CD4-positive, alpha-beta T cell treated with Interleukin-1 beta for 1 hour (primary cell): ENCODE measurements at places on chromosomes 13 and 19.

DNA sequence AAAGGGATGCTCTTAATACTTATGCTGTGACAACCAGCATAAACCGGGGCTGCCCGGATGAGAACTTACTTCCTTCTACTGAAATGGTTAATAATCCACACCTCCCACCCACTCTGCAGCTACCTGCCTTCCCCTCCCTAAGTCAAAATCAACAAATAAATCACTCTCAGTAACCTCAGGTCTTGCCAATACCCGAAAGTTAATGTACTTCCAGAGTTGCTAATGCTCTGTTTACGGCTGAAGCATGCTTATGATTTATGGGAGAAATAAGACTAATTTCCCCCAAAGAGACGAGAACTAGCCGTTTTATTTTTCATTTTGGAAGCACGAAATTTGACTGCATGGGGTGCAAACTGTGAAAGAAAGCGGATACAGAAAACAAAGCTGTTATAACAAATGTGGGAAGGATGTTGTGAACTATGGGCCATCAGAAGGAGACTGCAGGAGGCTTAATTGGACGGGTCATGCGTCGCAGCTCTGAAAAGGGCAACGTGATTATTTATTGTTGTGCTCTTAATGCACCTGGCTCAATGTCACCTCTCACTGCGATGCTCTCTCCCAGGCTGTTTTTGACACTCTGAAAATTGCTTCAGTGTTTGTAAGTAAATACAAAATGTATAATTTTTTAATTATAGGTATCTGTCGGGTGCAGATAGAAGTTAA lies 114.0 kb upstream of the SLC7A1 start:
- no peak for DNase-seq

GRCh38 chr13:58056426-58056825 lies 424.9 kb downstream of the PCDH17 start:
- no peak for DNase-seq

DNA sequence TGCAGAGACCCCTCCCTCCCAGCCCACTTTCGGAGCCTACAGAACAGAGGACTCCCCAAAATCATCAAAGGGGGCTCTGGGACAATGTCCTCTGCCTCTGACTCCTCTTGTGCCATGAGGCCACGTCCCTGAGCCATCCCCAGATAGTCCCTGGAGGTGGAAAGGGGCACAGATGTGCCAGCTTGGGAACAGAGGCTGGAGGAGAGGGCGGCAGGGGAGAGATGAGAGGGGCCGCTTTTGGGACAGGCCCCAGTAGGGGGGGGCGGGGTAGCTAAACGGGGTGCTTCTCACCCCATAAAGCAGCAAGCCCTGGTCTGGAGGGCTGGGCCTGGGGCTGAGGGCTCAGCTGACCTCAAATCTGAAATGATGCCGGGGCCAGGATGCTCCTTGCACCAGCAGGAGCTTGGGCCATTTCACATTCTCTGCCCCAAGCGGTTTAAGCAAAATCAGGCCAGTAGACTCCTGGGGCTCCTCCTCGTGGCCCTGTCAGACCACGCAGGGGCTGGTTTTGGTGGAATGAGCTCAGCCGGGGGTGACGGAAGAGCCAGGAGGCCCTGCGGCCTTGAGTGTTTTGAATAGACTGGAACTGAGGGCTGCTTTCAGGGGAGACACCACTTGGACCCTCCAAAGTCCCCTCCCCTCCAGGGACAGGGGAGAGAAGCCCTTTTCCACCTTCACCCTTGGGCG lies 27.1 kb downstream of the ONECUT3 start:
- DNase-seq = no peak

- DNase-seq = no peak
These were observed 17.4 kb downstream of the ZNF579 start for GRCh38 chr19:55563261-55563690.

- no peak for DNase-seq
These were observed 650 bp downstream of the DDA1 start for GRCh38 chr19:17309965-17310461.

DNA sequence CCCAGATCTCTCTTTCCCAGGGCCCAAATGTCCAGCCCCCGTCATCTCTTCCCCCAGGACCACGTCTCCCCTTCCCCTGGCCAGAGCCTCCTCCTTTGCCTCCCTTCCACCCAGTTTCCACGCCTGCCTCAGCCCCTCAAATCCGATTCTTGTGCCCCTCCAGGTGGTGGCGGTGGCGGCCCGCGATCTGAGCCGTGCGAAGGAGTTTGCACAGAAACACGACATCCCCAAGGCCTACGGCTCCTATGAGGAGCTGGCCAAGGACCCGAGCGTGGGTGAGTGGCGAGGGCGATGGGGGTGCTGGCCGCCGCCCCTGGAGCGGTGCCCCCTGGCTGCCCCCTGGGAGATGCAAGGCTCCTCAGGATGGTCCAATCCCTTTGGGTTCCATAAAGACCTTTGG lies 1.3 kb downstream of the DHDH start:
- DNase-seq = no peak

DNA sequence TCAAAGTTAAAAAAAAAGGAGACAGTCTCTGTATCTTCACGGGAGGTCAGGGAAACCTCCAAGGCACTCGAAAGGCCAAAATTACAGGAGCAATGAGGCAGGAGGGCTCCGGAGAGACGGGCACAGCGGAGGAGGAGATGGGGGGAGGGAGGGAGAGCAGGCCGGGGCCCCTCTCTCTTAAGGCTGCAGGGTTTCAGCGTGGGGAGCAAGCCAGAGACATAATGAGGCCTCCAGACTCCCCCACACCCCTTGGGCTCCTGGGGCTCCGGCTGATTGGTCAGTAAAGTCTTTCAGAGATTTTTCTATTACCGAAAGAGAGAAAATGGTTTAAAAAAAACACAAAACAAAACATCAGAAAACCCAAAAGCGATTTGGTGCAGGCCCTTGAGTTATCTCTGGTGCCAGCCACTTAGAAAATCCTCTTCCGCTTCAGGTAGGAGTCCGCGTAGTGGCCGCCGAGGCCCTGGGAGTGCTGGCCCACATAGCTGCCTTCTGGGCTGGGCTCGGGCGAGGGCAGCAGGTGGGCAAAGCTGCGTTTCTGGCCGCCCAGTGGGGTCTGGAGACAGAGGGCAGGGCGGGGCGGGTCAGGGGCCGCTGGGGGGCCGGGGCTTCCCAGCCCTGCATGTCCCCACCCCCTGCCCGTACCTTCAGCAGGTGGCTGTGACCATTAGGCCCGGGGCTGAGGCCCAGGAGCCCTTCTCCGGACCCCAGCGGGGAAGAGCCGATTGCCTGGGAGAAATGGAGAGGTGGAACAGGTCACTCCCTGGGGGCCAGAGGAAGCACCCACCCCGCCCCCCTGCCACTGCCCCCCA lies 1.4 kb upstream of the FDX2 start:
- DNase-seq = no peak

DNA sequence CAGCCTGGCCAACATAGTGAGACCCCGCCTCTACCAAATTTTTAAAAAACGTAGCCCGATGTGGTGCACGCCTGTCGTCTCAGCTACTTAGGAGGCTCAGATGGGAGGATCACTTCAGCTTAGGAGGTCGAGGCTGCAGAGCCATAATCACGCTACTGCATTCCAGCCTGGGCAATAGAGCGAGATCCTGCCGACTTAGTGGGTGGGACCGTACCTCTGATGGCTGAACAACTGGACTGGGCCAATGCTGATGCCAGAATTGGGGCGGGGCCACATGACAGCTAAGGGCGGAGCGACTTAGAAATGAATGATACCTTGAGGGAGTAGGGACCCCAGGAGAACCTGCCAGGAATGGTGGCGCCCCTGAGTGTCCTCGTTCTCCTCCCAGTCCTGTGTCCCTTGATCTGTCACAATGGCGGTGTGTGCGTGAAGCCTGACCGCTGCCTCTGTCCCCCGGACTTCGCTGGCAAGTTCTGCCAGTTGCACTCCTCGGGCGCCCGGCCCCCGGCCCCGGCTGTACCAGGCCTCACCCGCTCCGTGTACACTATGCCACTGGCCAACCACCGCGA lies 3.6 kb downstream of the LTBP4 start:
- DNase-seq = no peak

DNA sequence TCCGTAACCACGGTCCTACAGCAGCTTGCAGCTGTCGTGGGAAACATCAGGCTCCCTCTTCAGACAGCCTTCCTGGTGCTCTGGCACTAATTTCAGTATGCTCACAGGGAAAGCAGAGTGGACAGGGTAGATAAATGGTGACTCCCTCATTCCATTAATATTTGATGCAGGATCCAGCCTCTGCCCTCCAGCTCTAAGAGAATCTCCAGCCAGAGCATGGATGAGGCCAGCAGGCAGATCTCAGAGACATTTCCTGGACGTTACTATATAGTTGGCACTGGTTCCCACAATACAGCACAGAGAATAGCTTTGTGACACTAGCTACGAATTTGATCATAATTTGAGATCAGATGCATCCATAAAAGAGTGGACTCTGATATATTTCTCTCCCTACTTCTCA lies 341.4 kb downstream of the LIG4 start:
- DNase-seq = no peak

DNA sequence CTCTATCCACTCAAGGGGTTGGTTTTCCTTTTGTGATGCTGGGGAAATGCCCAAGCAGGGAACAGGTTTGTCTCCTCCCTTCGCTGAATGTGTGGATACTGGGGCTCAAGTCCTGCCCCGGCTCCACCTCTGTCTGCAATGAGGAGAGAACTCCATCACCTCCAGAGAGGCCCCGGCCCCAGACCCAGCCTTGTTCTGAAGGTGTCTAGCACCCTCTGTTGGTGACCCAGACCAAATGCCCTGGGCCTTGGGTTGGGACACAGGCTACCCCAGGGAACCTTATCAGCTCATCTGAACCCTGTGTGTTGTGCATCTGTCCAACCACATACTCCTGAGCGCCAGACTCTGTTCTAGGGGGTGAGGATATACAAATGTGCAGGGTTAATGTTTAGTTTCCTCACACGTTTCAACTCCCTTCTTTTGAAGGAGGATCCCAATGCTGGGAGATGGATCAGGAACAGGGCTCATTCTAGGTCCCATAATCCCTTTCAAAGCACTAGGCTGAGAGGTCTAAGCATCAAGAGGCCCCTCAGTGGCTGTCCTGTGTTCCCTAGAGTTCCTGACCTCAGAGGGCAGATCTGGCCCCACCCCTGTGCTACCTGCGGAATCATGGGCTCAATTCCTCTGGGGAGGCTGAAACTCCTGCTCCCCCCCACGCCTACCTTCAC lies 112.5 kb upstream of the SLC7A1 start:
- peak; percentile 39 for DNase-seq

GRCh38 chr13:43776501-43777079 lies 10.2 kb downstream of the ENOX1 start:
- DNase-seq = no peak

GRCh38 chr19:33064458-33064791 lies 263 bp downstream of the RHPN2 start:
- DNase-seq = peak; percentile 19

GRCh38 chr13:62119739-62120700 lies 704.4 kb upstream of the PCDH20 start:
- no peak for DNase-seq

DNA sequence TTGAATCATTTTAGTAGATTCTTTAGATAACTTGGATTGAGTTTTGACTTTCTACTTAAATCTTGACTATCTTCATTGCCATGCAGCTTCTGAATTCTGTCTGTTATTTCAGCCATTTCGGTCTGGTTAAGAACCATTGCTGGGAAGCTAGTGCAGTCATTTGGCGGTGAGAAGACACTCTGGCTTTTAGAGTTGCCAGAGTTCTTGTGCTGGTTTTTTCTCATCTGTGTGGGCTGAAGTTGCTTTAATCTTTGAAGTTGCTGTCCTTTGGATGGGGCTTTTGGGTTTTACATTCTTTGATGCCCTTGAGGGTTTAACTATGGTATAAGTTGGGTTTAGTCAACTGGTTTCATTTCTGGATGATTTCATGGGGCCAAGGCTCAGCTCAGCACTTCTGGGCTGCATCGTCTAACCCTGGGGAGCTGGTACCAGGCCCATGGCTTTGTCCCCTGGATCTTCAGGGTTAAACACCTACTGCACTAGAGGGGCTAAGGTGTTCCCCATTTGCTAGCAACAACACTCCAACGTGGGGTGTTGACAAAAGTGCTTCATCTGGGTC lies 10.0 kb upstream of the IGFL2 start:
- DNase-seq = no peak

DNA sequence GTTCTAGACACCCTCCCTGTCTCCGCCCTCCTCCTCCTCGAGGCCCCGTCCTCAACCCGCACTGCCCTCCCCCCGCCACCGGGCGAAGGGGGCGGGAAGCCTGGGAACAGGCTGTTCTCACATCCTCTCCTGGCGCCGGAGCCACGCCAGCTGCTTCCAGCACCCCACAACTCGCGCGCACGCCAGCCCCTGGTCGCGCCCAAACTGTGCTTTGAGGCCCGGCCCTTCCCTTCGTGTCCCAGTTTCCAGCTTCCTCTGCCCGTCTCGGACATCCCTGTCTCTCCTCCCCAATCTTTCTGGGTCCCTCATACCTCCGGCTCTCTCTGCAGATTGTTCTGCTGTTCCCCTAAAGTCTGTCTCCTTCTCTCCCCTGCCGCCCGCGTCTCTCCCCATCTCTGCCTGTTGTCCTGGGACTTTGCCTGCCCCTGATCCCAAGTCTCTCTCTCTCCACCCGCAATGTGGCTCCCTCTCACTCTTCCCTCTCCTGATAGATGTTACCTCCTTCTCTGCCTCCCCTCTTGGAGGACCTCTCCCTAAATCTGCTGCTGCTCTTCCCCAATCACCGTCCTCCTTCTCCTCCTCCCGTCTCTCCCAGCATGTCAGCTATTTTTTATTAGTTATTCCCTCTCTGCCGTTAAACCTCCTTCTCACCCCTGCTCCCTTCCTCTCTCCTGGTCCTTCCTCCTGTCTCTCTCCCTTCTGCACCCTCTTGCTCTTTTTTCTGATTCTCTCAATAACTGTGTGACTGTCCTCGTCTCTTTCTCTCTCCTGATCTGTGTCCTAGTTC lies 14.2 kb downstream of the DPF1 start:
- DNase-seq = no peak

- no peak for DNase-seq
These were observed 309.6 kb upstream of the EDNRB start for GRCh38 chr13:78228211-78228610.

DNA sequence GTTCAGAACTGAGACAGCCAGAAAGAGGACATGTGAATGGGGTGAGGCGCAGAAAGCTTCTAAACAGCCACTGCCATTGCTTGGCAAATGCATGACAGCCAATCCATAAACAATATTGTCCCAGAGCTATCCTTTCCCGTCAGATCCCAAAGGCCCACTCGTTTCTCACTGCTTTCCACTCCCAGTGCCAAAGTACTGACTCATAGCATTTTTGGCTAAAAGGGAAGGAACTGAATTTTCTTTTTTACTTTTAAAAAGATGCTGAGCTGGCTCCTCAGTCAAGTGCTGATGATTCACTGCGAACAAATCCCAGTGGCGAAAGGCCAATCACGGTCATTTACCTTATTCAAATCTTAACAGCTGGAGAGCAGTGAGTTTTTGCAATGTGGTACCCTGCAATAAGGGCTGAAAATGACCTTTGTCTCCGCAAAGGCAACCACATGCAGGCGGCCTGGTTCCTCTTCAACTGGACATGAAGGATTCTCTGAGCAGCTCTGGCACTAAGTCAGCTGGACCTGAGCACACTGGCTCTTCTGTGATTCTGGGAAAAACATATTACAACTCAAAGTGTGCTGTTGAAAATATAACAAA lies 151.7 kb downstream of the DCLK1 start:
- no peak for DNase-seq

GRCh38 chr13:52711286-52711685 lies 28.3 kb downstream of the CNMD start:
- DNase-seq = no peak

- no peak for DNase-seq
These were observed 43.2 kb downstream of the ARHGEF7 start for GRCh38 chr13:111158136-111158805.
